Stimulated activated CD8-positive, alpha-beta memory T cell treated with anti-CD3 and anti-CD28 coated beads, Interleukin-7, amount 100 ng/mL, for 1 hour (primary cell): ENCODE measurements at places on chromosomes 16 and 17.

DNA sequence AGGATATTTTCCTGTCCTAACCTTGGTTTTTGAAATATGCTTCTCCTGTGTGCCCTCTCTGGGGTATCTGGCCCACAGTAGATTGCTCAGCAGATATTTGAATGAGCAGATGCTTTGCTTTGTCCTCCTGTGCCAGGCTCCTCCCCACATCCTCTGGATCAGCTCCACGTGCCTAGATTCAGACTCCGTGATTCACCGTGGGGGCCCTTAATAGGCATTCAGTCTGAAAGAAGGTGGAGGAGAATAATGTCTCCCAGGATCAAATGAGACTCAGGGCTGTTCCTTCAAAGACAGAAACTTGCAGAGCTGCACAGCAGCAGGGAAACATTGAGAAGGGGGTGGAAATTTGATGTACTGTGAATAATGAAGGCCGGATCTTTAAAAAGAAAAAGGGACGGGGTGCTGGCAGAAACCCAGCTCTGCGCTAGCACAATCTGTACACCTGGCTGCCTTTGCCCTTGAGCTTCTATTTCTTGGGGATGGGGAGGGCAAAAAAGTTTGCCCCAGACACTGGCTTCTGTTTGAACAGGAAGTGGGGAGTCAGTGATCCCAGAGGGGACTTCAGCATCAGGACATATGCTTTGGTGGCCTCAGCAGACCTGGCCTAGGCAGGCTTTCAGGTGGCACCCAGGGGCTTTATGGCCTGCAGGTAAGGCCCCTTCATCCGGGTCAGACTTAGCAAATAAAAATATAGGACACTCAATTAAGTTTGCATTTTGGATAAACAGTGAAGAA lies 15.9 kb upstream of the SLC12A3 start:
- no peak for DNase-seq

GRCh38 chr17:55764610-55765009 lies 13.8 kb downstream of the PCTP start:
- no peak for DNase-seq

- no peak for DNase-seq
Observed at GRCh38 chr16:72502594-72503005, 330.6 kb upstream of the PMFBP1 start.

DNA sequence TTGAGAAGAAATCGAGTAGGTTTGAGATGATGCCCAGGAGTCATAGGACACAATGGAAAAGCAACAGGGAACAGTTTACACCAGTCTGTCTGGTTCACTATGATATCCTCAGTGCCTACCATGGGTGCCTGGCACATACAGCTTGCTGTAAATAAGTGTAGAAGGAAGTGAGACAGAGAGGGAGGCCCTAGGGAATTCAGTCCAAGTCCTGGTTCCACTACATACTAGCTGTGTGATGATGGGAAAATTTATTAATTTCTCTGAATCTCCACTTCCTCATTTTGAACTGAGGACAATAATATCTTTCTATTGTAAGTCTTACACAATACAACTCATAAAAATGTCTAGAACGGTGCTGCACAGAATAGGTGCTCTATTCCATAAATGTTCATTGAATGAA lies 53.3 kb upstream of the LYRM9 start:
- DNase-seq: no peak

- DNase-seq: no peak
Observed at GRCh38 chr17:32596206-32596605, 109.4 kb downstream of the CDK5R1 start.

- DNase-seq: no peak
Observed at GRCh38 chr16:70736465-70737376, 50.9 kb upstream of the MTSS2 start.

DNA sequence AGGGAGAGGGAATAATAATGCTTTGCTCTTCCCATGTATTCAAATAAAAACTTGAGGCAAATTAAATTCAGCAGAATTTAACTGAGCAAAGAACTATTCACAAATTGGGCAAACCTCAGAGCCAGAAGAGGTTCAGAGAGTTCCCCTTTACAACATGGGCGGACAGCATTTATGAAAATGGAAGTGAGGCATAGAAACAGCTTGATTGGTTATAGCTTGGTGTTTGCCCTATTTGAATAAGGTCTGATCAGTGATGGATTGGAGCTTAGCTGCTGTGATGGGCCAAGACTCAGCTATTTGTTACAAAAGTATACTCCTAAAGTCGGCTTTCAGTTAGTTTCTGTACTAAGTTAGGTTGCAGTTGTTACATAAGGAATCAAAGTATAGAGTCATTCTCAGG lies 63.0 kb downstream of the TMEM100 start:
- DNase-seq: no peak

DNA sequence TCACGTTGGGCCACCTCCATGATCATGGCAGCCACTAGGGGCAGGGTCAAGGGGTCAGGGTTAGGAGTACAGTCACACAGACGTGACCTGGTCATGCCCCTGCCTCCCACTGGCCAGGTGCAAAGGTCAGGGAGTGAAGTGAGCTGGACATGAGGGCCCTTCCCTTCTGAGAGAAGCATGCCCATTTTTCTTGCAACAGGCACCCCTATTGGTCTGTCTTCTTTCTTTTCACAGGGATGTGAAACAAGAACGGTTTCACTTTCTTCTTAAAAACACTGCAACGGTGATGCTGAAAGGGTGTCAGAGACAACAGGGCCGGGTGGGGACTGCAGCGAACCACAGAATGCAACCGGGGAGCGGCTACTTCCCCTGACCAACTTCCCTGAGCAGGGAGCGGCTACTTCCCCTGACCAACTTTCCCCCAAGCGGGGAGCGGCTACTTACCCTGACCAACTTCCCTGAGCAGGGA lies 52.1 kb upstream of the DOC2B start:
- DNase-seq: no peak

GRCh38 chr16:89613231-89613953 lies at the start of gene DPEP1:
DPEP1 (plus strand) TSS chr16:89613642; CDS start chr16:89630411, 16,769 bp downstream.
- no peak for DNase-seq

- no peak for DNase-seq
Observed at GRCh38 chr17:78307887-78308638, 51.8 kb downstream of the SOCS3 start.

DNA sequence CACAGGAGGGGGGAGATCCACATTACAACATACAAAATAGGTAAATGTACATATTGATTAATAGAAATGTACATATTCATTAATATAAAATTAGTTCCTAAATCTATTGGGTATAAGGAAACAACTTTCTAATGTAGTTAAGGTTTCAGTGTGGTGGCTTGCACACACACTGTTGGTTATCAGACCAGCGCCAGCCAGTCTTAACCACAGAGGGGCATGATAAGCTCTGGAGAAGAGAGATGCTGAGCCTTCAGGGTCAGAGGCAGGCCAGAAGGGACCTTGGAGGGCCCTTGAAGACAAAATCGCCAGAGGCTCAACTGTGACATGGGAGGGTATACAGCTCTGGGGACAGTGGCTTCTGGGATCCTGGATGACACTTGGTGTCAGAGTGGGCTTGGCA lies 10.9 kb upstream of the ZFP90 start:
- no peak for DNase-seq

- no peak for DNase-seq
Observed at GRCh38 chr17:34414339-34414738, 51.3 kb upstream of the CCL1 start.

DNA sequence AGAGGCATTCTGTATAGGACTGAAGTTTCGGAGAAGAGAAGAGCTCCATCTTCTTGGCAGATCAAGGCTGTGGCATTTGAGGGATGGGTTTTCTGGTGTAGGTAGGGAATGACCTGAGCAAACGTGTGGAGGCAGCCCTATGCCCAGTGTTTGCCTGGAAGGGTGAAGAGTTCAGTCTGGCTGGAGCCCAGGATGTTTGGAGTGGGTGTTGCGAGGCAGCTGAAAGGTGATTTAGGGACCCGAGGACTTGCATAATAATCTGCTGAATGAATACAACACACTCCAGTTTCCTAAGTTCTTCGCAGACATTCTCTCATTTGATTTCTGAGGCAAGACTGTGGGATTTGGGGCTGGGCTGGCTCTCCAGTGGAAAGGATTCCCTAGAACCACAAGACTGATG lies 186.2 kb downstream of the CYLD start:
- DNase-seq: no peak

DNA sequence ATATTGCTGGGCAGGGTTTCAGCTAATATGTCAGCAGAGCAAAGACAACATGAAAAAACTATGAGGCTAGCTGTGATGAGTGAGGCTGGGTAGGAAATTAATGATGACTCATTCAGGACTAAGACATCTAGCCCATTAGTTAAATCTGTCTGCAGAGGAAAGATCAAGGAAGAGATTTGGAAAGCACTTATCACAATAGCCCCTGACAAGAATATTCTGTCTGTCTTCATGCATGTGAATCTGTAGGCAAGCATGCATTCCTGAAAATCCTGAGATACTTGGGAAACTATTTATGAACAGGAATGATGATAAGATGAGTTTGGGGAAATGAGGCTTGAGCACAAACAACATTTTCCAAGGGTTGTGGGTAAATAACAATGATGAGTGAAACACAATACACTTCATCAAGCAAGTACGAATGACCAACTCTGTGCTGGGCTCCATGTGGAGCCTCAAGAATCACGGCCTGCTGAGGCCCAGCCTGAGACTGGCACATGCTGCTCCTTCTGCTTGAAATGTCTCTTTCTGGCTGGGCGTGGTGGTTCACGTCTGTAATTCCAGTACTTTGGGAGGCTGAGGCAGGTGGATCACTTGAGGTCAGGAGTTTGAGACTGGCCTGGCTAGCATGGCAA lies 96.5 kb upstream of the ASIC2 start:
- no peak for DNase-seq

DNA sequence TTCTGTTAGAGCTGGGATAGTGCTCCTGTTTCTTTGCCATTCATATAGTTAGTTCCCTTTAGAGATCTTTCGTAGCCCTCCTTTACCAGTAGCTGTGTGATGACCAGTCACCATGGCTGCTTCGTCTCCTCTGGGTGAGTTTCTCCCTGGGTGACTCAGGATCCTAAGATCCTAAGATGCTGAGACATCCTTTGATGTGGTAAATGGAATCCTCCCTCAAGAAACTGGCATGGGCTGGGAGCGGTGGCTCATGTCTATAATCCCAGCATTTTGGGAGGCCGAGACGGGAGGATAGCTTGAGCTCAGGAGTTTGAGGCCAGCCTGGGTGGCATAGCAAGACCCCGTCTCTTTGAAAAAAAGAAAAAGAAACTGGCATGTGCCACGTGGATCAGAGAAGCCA lies 5.9 kb downstream of the PHAF1 start:
- DNase-seq: no peak

- no peak for DNase-seq
Observed at GRCh38 chr17:70053241-70054234, 21.5 kb upstream of the KCNJ16 start.

DNA sequence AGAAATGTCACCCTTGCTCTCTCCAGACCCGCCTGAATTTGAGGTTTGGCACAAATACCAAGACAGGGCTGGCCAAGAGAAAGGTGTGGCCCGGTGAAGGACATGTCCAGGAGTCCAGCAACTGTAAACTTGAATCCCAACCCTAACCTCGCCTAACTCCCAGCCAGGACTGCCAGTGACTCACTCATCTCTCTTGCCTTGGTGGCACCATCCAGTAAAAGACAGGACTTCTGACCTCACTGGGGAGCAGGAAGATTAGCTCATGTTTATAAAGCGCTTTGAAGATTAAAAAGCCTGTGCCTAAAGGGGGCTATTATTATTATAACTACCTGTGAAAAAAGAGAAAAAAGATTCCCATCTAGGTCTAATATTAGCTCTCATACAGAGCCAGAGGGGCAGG lies 335.3 kb downstream of the SOX9 start:
- no peak for DNase-seq
